ENCODE measurements at places on chromosomes 3 and 15.
A peak's percentile ranks its signal among the peaks of the same experiment; 100 is the strongest.

DNA sequence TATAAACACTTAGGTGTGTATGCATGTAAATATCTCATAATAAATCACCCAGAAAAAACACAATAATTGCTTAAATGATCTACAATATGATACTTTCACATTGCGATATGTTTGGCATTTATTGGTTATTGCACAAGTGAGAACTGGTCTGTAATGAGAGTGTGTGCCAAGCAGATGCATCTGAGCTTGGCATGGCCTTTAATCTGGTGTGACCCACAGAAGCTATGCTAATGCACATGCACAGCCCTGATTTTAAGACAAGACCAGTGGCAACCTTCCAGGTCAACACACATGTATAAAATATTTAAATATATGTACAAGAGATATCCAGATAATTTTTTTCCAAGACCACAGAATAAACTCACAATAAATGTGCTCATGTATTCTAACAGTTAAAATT lies 42.7 kb downstream of the C2CD4A start:
- no peak for DNase-seq

GRCh38 chr3:40248591-40248990 lies 60.9 kb upstream of the EIF1B start:
- DNase-seq = no peak

GRCh38 chr3:147354623-147355022 lies 51.7 kb downstream of the ZIC4 start:
- DNase-seq = no peak

DNA sequence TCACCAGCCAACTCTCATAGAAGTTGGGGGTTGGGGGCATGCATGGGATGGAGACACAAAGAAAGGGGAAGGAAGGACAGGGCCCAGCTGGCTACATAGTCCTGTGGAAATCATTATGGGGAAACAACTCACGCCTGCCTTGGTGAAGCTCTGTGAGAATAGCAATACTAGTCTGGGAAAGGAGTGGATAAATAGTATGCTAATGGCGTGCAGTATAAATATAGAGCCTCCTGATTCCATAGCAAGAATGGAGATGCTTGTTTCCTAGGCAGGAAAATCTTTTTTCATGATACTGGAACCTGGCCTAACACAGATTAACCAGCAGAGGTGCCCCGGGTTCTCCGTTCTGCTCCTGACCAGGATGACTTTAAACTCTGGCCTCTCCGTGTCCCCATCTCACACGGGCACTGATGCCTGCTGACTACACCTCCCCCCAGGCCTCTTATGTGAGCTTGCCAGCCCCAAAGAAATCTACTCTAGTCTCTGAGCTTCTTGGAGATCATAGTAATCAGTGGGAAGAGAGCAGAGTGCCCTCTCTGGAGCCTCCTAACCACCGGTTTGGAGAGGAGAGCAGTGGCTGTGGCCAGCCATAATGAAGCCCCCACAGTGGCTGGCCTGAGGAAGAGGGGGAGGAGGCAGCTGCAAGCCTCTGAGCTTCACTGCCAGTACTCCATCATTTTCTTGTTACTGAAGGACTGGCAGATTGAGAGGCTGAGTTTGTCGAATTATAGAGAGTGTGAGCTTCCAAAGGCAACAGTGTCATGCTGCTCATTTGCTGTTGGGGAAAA lies 355.0 kb upstream of the SEMA6D start:
- no peak for DNase-seq

DNA sequence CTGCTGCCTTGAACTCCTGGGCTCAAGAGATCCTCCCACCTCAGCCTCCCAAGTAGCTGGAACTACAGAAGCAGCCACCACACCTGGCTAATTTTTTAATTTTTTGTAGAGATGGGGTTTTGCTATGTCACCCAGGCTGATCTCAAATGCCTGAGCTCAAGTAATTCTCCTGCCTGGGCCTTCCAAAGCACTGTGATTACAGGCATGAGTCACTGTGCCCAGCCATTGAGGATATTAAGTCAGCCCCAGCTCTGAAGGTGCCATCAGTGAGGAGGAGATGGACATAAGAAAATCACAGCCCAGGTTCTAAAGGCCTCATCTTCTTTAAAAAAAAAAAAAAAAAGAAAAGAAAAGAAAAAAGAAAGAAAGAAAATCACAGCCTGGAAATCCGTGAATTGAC lies 26.6 kb upstream of the PSTPIP1 start:
- no peak for DNase-seq

DNA sequence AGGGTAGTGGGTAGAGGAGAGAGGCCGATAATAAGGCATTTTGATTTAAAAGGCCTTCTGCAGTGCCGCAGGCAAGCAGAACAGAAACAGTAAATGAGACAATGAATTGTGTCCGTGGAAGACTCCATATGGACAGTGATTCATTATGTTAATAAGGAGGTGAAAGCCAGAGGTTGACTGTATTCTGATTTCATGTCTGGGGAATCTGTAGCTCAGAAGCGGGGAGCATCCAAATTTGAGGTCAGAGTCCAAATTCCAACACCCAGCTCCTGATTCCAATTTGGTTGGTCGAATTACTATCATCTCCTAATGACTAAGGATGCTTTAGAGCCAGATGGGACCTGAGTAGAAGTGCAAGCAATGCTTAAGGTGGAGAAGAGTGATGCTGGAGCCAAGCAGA lies 1.0 kb upstream of the TBC1D21 start:
- no peak for DNase-seq

- DNase-seq = no peak
Observed at GRCh38 chr3:4850928-4851265, 128.3 kb upstream of the BHLHE40 start.

DNA sequence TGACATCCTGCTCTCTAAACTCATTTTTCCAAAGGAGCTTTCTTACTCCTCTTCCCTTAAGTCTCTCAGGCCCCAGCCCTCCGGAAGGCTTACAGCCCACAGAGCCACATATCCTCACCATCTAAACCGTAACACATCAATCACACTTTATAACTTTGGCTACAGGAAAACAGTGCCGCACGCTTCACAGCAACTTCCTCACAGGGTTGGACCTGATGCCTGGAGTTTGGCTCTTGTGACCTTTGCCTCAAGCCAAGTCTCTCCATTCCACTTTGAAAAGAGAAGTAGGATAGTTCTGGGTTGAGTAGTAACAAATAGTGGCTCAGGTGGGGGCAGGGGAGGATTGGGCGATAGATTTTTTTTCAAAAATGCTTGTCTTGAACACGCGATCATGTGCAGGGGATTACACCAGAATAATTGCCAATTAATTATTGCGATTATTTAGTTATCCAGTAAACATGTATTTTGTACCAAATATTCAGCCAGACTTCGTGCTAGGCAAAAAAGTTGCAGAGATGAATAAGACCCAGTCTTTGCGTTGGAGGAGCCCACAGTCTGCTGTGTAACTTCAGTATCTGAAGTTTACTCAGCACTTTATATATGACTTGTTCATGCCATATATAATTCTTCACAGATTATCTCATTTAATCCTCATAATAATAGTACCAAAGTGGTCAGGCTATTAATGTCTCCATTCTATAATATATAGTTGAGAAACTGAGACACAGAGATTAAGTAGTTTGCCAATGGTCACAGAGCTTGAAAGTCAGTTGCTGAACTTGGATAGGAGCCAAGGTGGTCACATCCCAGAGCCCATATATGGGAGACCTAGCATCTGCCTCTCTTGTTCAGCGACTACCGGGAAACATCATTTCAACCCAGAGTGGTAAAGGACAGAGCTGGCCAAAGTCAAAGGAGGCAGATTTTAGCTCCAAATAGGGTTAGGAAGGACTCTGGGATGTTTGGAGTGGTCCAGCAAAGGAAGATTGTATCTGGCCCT lies 2.4 kb upstream of the ETV5 start:
- DNase-seq = no peak

DNA sequence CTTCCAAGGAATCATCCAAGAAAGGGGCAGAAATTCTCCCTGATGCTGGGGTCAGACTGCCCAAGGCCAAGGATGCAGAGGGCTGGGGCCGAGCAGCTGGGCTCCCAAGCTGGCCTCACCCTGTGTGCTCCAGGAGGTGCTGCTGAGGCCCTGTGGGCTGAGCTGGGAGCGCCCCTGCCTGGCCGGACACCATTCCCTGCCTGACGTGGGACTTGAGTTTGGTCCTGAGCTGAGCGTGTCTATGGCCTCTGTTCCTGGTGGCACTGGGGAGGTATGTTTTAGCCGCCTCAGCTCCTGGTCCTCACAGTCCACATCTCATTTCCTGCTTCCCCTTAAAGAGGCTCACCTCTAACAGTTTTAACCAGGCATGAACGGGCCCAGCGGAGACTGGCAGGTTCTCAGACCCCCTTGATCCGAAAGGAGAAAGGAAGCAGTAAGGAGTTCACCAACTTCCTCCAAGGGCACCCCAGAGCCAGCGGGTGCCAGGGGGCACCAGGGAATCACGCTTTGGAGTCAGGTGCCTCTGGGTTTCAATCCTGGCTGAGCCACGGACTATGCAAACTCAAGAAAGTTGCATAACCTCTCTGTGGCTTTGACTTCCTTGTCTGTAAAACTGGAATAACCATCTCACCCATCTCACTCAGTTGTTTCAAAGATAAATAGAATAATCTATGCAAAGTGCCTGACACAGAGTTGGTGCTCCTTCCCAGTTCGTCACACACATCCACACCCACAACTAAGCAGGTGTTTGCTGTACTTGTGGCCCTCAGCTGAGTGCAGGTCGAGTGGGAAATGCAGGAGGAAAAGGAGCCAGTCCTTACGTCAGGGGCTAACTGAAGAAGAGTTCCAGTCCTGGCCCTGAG lies 48.6 kb downstream of the SLC12A8 start:
- no peak for DNase-seq

GRCh38 chr15:80090879-80091503 lies 31.5 kb downstream of the ZFAND6 start:
- DNase-seq = no peak

DNA sequence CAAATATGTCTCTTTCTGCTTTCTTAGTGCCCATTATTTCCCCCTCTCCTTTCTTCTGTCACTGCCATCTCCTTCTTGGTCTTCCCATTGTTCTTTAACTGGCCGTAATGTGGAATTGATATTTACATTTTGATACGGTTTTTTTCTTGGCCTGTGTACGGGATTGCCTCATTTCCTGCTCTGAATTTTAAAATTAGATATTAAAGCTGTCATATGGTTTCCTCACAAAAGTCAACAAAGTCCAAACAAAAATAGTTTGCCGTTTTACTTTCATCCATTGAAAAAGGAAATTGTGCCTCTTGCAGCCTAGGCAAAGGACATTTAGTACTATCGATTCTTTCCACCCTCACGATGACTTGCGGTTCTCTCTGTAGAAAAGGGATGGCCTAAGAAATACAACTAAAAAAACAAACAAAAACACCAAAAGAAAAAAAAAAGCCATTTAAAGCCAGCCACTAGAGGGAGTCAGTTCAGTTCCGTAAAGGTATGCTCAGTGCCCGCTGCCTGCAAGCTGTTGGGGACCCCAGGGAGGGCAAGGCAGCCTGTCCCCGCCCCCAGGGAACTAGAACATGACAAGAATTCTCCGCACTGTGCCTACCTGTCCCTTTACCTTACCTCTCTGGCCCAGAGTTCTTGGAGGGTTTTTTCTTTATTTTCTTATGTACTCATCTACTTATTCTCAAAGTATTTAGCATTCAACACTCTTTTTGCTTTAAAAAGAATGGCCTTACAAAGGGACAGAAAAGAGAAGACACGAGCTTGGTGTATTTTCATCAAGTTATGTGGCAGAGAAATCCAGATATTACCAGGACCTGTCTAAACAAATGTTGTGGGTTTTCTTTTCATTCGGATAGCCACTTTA lies 30.0 kb upstream of the NR2E3 start:
- DNase-seq = peak; percentile 65

GRCh38 chr3:126715432-126715831 lies 11.4 kb downstream of the CHCHD6 start:
- no peak for DNase-seq

DNA sequence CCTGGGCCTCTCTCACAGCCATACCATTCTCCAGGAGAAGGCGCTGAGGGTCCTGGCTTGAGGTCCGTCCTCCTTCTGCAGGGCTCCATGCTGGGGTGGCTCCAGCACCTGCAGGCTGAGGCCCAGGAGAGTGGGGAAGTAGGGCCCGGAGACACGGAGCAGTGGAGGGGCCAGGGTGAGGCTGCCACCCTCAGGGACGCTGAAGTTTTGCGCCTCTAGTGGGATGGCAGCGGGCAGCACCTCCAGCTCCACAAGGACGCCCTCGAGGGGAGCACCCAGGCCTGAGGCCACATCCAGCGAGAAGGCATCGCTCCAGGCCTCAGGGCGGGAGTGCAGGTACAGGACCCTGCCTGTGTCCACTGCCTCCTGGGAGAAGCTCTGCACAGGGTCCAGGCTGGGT lies 27.5 kb downstream of the CSPG4 start:
- DNase-seq = no peak

DNA sequence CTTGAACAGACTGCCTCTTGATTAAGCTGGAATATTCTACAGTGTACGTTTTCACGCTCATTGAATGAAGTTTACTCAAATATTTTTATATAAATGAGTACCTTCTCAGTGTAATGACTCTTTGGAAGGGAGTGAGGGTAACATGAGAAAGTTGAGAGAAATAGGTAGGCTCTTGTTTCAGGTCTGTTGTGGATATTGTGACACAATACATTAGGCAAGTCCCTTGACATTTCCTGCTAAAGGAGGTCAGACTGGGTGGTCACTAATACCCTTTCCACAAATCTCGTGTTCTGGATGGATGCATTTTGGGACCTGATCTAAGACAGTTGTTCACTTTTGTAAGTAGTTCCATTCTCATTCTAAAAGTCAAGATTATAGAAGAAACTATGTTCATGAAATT lies 324.8 kb upstream of the AZI2 start:
- DNase-seq = no peak

DNA sequence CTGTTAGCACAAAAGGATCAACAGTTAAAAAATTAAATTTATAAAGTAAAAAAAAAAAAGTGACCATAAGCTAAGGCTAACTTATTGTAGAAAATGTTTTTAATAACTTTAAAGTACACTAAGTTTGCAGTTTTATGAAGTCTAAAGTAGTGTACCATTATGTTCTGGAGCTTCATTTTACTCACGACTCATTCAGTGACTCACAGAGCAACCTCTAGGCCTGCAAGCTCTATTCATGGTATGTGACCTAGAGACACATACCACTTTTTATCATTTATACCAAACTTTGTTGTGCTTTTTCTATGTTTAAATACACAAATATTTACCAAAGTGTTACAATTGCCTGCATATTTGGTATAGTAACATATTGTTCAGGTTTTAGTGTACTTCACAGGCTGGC lies 1552.3 kb downstream of the OTOL1 start:
- DNase-seq = no peak

GRCh38 chr3:34260271-34261000 lies 462.0 kb downstream of the PDCD6IP start:
- peak; percentile 18 for DNase-seq
